DMS79 (cell line): ENCODE measurements at places on chromosomes 6 and 20.
A peak's percentile ranks its signal among the peaks of the same experiment; 100 is the strongest.

- DNase-seq: no peak
Measured at GRCh38 chr20:8812817-8813216, 256.1 kb upstream of the PLCB4 start.

DNA sequence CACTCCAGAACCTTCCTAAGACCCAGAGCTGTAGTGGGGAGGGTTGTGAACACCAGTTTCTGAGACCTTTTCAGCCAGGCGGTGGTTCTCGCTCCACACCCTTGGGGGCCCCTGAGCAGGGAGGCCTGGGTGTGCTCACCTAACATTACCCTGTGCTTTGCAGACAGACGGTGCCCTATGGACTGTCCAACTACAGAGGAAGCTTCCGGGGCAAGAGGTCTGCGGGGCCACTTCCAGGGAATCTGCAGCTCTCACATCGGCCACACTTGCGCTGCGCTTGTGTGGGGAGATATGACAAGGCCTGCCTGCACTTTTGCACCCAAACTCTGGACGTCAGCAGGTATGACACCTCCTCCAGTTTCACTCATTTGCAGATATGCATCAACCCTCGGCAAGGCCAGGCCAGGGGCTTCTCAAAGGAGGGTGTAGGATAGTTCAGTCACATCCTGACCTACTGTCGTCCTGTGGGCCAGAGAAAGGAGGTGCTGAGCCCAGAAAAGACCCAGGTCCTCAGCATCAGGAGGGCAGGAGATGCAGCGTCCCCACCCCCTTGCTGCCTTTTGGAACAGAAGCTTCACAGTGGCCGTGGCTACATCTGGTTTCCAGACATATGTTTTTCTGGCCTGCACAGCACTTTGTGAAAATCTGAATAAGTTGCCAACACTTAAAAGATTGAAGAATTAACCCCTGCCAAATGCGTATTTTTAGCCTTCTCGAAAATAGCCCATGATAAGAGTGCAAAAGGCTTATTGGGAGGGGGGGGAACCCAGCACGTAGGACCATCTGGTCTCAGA, 20.6 kb downstream of the EDN3 start:
- DNase-seq: no peak

DNA sequence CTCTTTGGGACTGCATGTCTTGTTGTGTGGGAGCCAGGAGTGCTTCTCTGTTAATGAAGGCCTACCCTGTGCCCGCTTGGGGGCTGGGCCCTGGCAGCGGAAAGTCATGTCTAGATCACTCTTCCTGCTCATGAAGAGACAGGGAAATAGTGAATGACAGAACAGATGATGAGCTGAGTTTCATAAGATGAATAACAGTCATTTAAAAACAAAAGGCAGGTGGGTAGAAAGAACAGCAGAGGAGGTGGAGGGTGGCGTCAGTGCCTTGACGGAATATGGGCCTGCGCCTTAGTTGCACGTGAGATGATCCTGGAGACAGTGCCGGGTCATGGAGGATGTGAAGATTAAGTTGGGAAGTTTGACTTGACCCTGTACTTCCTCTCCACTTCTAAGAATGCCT, 85.5 kb downstream of the ARID1B start:
- DNase-seq: no peak

DNA sequence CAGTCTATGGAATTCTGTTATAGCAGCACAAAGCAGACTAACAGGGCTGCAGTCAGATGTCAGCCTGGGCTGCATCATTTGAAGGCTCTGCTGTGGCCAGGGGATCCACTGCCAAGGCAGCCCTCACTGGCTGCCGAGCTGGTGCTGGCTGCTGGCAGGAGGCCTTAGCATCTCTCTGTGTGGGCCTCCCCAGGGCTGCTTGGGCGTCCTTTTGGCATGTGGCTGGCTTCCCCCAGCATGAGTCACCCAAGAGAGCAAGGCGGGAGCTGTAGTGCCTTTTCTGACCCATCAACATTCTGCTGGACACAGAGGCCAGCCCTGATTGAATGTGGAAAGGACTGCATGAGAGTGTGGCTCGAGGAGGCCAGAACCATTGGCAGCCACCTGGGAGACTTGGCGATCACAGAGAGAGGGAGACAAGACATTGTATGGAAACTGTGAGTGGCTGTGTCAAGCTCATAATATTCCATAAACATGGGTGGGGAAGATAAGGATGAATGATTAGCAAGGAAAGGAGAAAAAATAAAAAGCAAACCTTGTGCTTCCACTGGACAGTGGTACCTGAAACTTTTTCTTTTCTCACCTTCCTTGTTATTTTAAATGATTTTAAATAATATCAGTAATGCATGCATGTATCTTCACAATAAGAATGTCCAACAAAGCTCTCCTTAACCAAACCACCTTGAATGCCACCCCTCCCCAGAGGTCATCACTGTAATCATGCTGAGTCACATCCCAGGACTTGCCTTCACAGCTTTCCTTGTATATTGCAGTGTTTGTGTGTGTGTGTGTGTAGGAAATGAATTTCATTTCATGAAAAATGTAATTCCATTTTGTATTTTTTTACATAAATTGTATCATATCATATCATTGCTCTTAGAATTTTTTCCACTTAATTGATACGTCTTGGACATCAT, 55.0 kb upstream of the VSX1 start:
- no peak for DNase-seq

DNA sequence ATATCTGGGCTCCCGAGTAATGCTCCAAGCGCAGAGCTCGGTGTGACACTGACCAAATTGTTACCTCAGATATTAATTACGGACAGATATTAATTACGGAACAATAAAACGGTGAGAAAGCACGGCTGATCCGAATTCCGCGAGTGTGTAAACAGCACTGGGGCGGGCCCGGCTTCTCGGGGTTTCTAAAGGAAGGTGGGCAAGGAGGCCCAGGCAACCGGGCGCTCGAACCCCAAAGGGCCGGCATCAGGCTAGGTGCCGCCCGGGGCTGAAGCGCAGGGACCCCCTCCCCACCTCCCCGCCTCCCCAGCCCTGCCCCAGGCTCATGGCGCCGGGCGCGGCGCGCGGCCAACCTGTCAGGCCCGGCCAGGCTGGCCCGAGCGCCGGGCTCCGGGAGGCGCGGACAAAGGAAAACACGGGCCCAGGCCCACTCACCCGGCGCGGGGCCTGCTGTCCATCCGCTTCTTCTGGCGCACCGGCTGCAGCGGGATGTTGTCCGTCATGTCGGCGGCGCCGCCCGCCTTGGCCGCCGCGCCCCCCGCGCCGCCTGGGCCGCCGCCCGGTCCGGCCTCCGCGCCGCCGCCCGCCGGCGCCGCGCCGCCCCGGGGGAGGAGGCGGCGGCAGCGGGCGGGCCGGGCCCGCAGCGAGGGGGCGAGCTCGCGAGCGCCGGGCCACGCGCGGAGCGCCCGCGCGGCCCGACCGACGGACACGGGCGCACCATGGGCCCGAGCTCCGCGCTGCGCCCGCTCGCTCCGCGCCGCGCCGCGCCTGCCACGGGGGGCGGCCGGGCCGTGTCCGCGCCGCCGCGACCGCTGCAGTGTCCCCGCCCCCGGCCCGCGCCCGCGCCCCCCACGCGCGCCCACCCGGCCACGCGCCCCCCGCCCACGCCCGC, at the start of gene ATP9A:
Gene ATP9A, minus strand, starts transcription at position 524 of the 892 bp plus-strand sequence. Its CDS starts 21 bp downstream, at position 503.
- DNase-seq: no peak

DNA sequence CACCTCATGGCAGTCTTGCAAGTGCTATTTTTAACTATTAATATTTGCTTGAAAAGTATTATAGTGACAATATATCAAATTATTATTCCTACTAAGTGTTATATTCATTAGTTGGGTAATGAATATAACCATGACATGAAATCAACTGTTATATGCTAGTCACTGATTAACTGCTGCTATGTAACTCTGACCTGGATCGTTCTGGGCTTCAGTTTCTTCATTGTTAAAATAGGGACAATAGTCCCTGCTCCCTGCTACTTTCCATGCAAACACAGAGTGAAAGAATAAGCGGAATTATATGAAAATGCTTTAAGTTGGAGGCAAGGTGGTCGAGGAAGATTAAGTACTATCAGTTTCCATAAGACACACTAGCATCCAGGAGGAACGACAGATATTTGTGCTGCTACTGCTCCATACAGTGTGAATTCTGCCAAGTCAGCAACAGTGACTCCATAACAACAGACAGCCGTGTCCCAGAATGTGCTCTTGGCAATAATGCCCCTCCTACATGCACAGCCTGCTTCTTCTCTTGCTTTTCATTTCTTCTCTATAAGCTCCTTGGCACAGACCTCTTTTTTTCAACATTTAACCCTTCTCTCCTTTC, 107.2 kb downstream of the CHD6 start:
- no peak for DNase-seq

- no peak for DNase-seq
Measured at GRCh38 chr6:65399355-65400084, 307.5 kb downstream of the EYS start.

DNA sequence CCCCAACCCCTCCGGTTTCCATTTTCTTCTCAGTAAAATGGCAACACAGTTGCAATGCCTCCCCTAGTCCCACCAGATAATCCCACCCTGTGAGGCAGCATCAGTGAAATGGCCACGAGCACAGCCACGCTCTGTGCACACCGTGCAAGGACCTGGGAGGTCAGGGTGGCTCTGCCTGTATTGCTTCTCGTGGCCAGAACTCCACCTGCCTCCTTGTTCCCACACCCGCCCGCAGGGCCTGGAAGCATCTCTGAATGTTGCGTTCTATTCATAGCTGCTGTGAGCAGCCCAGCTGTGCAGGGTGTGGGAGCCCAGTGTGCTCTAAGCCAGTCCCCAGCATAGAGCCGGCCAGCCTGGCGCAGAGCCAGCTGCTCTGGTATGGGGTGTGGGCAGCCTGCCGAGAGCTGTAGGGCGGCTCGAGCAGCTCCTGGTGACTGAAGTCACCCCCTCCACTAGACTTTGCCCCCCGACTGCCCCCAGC, 161.1 kb downstream of the DLL1 start:
- DNase-seq: peak; percentile 54

DNA sequence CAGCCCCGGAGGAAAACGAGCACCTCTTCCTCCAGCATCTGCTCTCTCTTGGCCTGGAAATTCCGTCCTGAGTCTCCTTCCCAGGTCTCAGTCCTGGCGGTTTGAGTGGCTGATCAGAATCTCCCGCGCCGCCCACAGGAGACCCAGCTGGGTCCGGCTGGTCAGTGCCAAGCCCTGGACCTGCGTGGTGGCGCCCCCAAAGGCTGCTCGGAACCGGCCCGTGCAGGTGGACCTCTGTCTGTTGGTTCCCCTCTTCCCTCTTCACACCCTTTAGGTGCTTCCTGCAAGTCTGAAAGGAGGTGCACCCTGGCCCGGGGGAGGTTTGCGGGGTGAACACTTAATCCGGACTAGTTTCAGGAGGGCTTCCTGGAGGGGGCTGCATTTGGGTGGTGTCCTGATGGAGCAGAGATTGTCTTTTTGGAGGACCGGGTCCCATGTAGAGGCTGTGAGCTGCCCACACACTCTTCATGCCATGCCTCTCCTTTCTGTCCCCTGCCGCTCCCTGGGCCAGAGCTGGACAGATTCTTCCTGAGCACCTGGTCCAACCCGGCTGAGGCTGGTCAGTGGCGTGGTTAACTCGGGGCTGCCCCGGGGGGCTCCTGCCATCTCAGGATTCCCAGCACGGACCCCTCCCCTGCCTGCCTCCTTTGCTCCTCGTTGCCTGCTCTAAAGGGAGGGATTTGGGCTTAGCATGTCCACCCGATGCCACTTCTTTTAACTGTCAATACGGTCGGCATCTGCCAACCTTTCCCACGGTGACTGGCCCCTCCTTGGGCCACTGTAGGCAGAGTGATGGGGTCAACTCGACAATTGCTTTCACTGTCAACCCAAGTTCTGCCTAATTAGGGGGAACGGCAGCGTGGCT, 16.5 kb upstream of the BHLHE23 start:
- no peak for DNase-seq

GRCh38 chr6:89941763-89942497, 47.7 kb downstream of the GJA10 start:
- DNase-seq: no peak

DNA sequence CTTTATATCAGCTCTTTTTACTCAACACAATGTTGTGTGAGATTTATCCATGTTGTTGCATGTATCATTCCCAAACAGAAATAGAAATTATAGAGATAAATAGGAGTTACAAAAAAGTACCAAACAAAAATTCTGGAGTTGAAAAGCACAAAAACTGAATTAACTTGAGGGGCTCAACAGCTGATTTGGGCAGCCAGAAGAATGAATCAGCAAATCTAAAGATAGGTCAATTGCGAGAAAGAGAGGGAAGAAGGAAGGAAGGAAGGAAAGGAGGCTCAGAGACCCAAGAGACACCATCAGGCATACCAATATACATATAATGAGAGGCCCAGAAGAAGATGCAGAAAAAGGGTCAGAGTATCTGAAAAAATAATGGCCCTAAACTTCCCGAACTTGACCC, 98.9 kb downstream of the ATG5 start:
- no peak for DNase-seq

- DNase-seq: no peak
Measured at GRCh38 chr6:46130666-46131065, 877 bp downstream of the ENPP4 start.
